HS-5 (cell line): ENCODE measurements at places on chromosomes 7 and 10.

DNA sequence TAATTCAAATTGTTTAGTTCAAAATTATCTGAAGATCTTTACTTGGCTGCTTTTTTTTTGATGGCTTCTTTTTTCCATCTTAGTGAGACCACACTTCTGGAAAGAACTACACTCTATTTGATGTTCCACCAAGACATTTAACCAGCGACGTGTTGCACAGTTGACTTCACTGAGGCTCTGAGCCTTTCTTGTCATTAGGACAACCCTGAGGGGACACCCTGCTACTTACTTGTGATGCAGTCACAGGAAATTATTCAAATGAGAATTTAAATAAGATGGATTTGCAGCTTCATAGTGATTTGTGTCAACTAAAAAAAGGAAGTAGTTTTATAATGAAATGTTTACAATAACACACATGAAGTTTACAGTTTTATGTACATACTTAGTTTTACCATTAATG, 25.6 kb upstream of the PIK3CG start:
- no peak for DNase-seq

GRCh38 chr7:41809529-41809939, 106.6 kb upstream of the INHBA start:
- DNase-seq = peak; percentile 38

- DNase-seq = no peak
These were observed 67.3 kb downstream of the OGDH start for GRCh38 chr7:44673771-44674170.

DNA sequence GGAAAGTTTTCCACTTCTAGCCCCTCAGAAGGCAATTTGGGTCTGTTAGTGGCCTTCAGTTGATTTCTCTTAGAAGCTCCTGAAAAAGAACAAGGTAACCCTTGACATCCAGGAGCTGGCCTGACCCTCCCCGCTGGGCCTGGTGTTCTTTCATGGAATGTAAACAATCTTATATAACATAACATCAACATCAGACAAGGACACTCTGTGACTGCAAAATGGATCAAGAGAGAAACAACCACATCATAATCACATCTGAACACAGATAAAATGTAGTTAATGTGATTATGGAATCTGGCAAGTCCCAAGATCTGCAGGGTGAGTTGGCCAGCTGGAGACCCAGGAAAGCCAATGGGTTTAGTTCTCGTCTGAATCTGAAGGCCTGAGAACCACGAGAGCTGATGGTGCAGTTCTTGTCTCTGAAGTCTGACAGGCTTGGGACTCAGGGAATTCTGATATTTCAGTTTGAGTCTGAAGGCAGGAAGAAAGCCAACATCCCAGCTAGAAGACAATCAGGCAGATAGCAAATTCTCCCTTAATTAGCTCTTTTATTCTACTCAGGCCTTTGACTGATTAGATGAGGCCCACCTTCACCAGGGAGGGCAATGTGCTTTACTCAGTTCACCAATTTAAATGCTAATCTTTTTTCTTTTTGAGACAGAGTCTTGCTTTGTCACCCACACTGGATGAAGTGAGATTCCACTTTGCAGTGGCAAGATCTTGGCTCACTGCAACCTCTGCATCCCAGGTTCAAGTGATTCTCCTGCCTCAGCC, 91.4 kb upstream of the NAMPT start:
- DNase-seq = no peak

DNA sequence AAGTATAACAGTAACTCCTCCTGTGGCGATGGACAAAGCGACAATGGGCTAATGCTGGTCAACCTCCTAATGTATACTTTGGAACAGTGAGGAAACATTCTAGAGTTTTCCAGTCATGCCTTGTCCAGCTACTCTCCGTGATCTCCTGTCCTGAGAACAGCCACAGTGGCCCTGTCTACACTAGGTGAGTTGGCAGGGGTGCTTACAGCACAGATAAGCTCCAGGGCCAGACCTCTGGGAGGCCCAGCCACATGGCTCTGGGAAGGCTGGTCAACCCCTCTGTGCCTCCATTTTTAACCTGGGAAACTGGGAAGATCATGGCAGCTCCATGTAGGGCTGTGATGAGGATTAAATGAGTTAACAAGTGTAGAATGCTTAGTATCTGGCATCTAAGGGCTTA, 57.0 kb downstream of the CLEC2L start:
- DNase-seq = no peak

GRCh38 chr7:134440476-134440875, 18.4 kb downstream of the AKR1B1 start:
- DNase-seq = no peak

DNA sequence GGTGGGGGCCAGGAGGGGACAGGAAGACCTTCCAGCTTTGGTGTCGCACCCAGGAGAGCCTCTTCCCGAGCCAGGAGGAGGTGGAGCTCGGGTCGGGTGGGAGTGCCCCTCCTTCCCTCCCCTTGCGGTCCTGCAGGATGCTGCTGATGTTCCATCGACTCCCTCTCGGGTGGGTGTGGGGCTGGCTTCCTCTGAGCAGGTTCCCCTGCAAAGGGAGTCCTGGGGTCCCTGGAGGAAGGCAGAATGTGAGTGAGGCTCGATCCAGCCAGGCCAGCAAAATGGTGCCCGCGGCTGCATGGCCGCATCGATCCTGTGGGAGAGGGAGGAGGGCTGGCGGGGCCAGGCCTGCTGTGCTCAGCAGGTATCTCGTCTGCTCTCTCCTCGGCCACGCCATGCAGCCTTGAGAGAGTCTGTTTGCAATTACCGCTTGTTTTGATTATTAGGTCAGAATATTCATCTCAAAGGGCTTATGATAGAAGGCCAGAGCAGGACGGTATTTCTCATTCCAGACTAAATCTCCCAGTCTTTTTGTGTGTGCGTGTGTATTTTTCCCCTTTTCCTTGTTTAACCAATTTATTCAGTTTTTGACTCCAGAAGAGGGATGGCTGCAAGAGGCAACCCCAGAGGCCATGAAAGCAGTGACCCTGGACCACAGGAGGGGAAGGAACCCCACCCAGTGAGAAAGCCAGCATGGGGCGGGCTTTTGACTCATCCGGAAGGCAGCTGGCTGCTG, 137.3 kb upstream of the ZMIZ1 start:
- peak; percentile 63 for DNase-seq
